ENCODE measurements at places on chromosomes 2 and 18.

GRCh38 chr18:32607816-32608215 lies 137.1 kb upstream of the GAREM1 start:
- no peak for DNase-seq

DNA sequence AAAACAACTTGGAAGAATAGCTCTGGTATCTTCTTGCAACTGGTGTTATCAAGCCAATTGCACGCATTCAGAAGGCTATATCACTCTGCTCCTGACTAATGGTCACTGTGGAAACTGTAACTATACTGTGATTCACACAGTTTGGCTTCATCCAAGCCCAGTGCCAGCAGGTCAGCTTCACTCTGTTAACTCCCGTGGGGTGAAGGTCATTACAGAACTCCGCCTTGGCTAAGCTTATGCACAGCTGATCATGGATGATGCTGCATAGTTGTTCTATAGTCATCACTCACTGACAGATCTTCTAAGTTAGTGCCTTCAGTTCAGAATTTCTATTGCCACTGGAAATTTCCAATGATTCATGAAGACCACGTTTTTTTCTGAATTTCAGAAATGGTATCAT lies 497.2 kb upstream of the NETO1 start:
- peak; percentile 74 for DNase-seq

- no peak for DNase-seq
These were observed 6.6 kb upstream of the CDH2 start for GRCh38 chr18:28183418-28184078.

GRCh38 chr2:128422571-128422970 lies 103.9 kb upstream of the HS6ST1 start:
- peak; percentile 51 for DNase-seq

- no peak for DNase-seq
These were observed 59.3 kb downstream of the SERTAD2 start for GRCh38 chr2:64594226-64594989.

DNA sequence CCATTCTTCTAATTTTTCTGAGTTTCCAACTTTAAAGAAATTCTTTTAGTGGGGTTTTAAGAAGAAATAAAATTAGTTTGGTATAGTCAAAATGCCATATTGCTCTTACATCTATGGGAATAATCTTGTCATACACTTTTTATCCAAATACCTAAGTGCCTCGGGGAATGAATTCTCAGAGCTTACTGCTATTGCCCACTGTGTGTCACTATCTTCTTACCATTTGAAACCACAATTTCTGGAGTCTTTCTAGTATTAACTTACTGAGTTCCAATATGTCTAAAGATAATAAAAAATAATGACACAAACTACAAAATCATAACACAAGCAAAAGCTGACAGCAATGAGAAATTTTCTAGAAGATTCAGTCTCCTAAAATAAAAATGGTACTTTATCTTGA lies 23.7 kb upstream of the DNAH6 start:
- no peak for DNase-seq

GRCh38 chr2:100938031-100939026 lies 63.8 kb upstream of the RPL31 start:
- DNase-seq: no peak

DNA sequence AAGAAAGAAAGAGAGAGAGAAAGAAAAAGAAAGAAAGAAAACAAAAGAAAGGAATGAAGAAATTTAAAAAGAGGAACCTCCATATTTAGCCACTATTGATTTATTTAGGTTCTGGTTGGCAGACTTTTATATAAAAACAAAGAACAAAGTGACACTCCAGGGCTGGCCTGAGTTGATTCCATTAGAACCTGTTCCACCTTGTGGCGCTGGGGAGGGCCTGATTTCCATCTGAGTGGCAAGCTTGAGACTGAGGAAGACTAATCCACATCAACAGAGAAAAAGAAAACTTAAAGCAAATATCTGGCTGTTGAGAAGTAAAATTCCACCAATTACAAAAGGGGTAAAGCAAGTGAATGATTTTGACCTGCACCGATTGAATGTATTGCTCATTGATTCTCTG lies 345.3 kb downstream of the EN1 start:
- no peak for DNase-seq

- DNase-seq: no peak
These were observed 110.6 kb upstream of the FAM136A start for GRCh38 chr2:70412294-70413070.

DNA sequence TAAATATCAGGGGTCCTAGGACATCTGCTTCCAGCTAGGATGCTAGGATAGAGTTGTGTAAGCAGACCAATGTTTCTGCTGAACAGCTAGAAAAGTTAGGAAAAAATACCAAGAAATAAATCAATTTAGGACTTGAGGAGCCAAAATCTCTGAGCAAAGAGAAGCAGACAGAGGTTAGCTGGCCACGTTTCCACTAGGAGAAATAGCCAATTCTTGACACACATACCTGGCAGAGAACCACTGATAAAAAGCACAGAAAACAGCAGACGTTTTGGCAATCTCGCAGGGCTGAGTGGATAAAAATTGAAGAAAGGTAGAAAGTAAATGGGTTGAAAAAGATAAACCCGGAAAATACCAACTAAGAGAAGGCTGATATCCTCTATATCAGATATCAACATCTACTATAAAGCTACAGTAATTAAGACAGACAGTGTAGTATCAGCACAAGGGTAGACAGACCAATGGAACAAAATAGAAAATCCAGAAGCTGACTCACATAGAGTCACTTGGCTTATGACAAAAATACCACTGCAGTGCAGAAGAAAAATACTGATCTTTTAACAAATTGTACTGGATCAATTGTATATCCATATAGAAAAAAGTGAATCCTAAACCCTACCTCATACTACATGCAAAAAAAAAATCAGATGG lies 306.1 kb upstream of the KLHL29 start:
- no peak for DNase-seq

- no peak for DNase-seq
These were observed 1237.8 kb upstream of the ZEB2 start for GRCh38 chr2:145757503-145758246.

DNA sequence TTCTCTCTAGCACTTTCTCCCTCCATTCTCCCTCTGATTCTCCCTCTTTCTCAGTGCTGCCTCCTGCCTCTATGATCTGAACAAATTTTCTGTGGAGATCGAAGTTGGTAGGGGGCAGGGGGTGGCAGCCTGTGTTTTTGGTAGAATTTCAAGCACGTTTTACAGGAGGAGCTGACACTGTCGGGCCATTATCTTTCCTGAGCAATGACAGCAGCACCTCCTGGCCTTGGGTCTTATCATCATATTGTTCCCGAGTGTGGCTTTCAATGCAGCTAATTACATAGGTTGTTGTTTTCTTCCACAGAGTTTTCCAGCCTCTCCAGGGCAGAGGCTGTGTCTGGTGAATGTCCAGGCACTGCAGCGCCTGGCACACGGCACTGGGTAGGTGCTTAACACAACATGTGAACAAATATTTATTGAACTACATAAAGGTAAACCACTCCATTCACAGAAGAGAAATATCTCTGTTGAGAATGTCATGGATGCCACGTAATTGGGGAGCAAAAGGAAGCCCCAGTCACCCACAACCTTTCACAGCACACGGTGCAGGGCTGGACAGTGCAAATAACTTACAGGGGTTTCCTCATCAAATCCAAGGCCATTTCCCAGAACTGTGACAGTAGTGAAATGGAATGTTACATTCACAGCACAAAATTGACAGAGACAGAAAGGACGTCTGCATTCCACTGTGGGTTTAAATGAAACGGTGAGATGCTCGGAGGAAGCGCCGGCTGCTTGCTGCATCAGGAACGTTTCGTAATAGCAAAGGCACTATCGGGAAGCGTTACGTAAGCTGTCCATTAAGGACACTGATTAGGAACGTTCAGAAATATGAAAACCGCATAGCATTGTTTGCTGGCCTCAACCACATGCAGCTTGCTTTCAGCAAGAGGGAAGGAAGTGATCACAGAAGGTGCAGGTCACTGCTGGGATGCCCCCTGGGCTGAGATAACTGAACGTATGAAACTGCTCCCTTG lies 6.5 kb upstream of the KCNG2 start:
- DNase-seq: peak; percentile 95

GRCh38 chr2:35443087-35443486 lies 912.5 kb upstream of the CRIM1 start:
- DNase-seq: no peak

DNA sequence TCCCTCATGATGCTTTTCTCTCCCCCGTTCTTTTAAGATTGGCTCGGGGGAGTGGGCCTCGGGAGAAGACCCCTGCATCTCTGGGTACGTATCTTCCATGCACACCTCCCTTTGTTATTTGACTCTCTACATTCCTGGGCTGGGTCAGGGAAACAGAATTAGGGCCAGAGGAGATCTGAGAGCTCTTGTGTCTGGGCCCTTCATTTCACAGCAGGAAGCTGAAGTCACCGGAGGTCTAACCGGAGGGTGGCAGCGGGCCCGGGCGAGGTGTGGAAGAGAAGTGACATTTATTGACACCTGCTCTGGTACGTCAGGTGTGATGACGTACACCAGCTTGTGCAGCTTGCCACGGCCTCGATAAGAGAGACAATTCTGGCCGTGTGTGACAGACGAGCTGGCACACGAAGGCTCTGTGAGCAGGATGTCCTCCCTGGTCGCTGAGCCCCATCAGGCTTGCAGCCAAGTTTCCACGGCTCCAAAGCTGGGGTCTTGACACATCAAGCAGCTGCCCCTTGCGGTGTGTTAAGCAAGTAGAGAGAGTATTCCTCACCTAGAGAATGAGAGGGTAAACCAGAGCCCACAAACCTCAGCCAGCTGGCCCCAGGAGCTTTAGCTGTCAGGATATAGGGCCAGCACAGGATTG lies 30.4 kb downstream of the TOGARAM2 start:
- no peak for DNase-seq

GRCh38 chr2:184031402-184032147 lies 566.8 kb upstream of the ZNF804A start:
- no peak for DNase-seq

DNA sequence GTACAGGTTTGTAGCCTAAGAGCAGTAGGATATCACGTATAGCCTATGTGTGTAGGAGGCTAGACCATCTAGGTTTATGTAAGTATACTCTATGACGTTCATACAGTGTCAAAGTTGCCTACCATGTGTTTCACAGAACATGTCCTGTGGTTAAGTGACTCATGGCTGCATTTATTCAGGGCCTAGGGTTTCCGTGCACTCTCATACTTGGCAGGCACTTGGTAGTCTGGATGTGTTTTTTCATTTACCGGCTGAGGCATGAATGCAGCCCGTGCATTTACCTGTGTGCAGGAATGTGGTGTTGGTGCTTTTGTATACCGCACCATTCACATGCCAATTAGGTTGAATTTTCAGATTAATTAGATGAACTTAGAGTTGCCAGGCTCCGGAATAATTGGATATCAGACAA lies 43.4 kb downstream of the MYL12B start:
- DNase-seq: peak; percentile 93

GRCh38 chr2:210548878-210549384 lies 7.5 kb upstream of the CPS1 start:
- no peak for DNase-seq

DNA sequence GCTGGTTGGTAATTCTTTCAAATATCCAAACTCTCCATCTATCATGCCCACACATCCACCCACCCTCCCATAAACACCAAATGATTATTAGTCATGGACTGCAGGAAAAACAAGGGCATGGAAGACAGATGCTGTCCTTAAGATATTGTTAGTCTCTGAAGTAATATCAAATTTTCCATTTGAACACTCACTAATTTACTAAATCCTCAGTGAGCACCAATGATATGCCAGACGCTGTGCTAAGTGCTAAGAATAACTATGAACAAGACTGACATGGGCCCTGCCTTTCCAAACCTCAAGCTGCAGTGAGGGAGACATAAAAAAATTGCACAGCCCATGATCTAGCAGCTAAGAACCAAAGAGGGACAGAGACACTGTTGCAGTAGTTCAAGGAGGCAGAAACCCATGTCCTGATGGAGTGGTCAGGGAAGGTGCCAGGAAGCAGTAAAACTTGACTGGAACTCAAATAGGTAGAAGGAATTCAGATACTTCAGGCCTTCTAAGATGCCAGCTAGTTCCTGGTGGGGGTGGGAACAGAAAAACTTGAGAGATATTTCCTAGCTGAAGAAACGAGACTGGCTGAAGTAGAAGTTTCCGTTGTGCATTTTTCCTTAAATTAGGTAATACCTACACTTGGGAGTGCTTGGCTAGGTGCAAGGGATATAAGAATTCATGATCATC lies 182.1 kb downstream of the OSR1 start:
- DNase-seq: no peak

DNA sequence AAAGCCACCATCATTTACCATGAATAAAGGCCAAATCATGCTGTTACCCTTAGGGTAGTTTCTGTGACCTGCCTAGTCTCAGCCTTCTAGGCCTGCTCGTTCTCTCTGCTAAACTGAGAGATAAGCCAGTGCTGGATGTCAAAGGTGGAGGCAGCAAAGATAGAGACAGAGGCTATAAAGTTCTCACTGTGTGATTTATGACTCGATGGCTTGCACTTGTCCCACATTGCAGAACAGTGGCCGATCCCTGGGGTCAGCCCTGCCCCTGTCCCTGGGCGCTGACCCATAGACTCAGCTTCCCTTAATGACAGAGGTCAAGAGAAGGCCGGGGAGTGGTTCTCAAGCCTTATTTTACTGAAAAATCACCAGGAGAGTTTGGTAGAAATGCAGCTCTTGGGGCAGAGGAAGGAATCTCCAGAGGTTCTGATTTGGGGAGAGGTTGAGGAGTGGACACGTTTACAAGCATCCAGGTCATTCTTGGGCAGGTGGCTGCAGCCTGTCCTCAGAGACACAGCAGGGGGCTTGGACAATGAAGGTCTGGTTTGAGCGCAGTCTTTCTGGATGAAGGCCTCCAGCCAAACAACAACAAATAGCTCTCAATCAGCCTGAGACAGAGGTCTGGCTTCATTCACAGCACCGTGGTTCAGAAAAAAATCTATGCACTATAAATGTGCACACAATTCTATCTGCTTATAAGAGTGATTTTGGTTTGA lies 143.5 kb downstream of the ACKR3 start:
- no peak for DNase-seq

- no peak for DNase-seq
These were observed 279.6 kb downstream of the TXNL1 start for GRCh38 chr18:56358608-56359280.

DNA sequence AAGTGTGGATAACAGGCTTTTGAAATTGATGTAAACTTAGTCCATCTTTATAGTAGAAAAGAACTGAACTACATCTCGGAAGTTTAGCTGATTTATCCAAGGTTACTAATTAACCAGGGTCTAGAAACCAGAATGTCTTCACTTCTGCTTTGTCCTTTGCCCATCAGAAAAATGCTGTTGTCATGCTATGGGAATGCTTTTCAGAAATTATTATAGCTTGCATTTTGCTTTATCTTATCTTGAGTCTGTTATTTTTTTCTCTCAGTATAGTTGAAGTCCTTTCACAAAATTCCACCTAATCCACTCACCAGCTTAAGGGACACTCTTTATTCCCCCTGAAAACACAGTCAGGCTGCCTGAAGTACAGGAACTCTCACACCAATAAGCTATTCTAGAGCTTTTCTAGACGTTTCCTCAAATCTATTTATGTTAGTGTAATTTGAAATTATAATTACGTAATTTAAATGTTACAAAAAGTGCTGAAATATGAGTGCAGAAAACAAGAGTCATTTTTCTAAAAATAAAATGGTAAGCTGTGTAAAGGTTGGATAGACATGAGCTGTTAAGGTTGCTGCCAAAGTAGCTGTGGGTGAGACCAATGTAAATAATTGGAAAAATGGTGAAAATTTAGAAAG lies 456.3 kb downstream of the TGIF1 start:
- no peak for DNase-seq

GRCh38 chr2:19494241-19494640 lies 135.8 kb upstream of the OSR1 start:
- no peak for DNase-seq

- no peak for DNase-seq
These were observed 57.7 kb downstream of the BIN1 start for GRCh38 chr2:127048969-127049897.

GRCh38 chr18:76521417-76522121 lies 26.5 kb upstream of the ZNF516 start:
- no peak for DNase-seq

Measured in AG04450 (cell line).